Neural progenitor cell (in vitro differentiated cells): ENCODE measurements at places on chromosomes 5 and 9.

GRCh38 chr9:84499969-84500582 is 159.5 kb upstream of the SLC28A3 start:
- H3K27me3 ChIP-seq, result no peaks in the 10 kb centered on the region
- DNase-seq, result peak; percentile 9
- no peaks in the 10 kb centered on the region for H3K36me3 ChIP-seq
- H3K4me1 ChIP-seq, result peaks cover 4% of the 10 kb centered on the region

DNA sequence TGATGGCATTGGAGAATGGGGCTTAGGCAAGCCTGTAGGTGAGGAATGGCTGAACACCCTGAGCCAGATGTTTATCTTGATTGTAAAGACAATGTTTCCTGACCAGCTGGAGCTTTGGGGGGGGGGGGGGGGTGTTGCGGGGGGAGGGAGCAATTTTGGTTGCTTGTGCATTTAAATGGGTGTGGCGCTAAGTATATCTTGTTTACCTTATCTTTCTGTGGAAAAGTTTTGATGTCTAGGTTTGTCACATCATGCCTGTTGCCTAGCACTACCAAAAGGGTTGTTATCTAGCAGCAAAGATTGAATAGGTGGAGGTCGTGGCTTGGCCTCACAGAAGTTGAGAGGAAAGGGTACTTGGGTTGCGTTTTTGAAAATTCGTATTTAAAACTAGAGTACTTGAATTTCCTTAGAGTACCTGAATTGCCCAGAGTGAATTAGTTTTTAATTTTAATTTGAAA is 1.3 kb downstream of the SMAD5 start:
- H3K36me3 ChIP-seq, result no peaks in the 10 kb centered on the region
- no peak for DNase-seq
- peaks cover 19% of the 10 kb centered on the region for H3K27me3 ChIP-seq
- peaks cover 35% of the 10 kb centered on the region for H3K4me1 ChIP-seq
- no peak overlapping the region for H3K27ac ChIP-seq

- no peaks in the 10 kb centered on the region for H3K4me1 ChIP-seq
- H3K36me3 ChIP-seq, result no peaks in the 10 kb centered on the region
- no peak for DNase-seq
- H3K27ac ChIP-seq, result no peak overlapping the region
Measured at GRCh38 chr5:103487218-103487617, 75.4 kb downstream of the NUDT12 start.

DNA sequence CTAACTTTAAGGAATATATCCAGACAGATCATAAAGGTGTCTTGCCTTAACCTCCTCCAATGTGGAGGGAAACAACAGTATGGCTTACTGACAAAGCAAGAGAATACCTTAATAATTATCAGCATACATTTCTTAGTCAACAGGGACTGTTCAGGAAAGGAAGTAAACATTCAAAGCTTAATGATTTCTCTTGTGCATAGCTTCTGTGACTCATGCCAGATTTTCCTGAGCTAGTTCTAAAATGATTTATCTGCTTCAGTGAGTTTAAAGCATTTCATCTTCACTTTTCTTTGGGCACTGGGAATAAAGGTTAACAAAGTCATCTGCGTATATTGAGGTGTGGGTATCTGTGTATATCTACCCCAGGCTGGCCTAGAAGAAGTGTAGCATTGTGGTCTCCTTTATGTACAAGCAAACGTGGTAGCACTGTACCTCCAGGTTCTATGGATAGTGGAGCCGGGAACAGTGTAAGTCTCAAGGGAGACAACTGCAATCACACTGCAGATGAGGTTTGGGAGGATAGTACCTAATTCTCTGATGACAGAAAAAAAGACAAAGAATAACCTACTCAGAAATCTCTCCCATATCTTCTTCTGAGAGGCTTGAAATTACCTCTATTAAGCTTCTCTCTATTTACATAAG is 284.1 kb downstream of the HCN1 start:
- H3K27me3 ChIP-seq, result no peaks in the 10 kb centered on the region
- no peak overlapping the region for H3K4me3 ChIP-seq
- H3K36me3 ChIP-seq, result no peaks in the 10 kb centered on the region

- no peak overlapping the region for H3K27ac ChIP-seq
- no peak overlapping the region for H3K4me3 ChIP-seq
- no peaks in the 10 kb centered on the region for H3K36me3 ChIP-seq
- H3K27me3 ChIP-seq, result peaks cover 28% of the 10 kb centered on the region
- peaks cover 4% of the 10 kb centered on the region for H3K4me1 ChIP-seq
Measured at GRCh38 chr5:149930043-149930748, 14.4 kb downstream of the PDE6A start.
